ENCODE measurements at places on chromosomes 16 and 17.
A peak's percentile ranks its signal among the peaks of the same experiment; 100 is the strongest.

DNA sequence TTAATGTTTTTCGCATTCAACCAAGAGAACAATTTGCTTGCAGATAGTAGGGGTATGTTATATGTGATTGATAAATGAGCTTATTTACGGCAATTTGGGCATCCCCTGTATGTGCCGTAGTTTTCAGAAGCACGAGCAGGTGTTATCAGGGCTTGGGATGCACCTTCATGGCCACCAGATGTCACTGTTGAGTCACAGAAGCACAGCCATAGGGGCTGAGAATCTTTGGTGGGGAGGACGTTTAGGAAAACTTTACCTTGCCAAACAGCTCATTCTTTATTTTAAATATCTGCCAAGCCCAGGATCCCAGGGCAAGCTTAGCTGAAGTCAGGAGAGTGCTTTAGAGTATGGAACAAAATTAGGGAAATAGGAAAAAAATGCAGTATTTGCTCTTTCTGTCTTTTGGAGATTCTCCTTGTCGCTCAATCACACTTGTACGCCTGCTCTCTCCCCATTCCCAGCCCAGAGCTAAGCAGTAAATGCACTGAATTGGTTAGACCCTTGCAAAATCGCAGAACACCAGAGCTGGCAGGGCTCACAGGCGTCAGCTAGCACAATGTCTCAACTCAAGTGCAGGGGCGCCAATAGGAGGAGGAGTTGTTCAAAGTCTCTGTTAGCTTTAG lies 93.6 kb upstream of the MPHOSPH6 start:
- peak; percentile 17 for DNase-seq

GRCh38 chr17:3613124-3613523 lies 3.9 kb upstream of the TRPV1 start:
- no peak for DNase-seq

- DNase-seq, result no peak
Measured at GRCh38 chr16:69613378-69614154, 47.8 kb downstream of the NFAT5 start.

GRCh38 chr17:63998050-63998720 lies at the start of gene PRR29:
PRR29 (plus strand) TSS chr17:63998351; CDS start chr17:63998365, 14 bp downstream.
- peak; percentile 58 for DNase-seq

- no peak for DNase-seq
Measured at GRCh38 chr17:4146641-4147040, 3.6 kb downstream of the CYB5D2 start.

GRCh38 chr16:14307059-14307526 lies 236.0 kb downstream of the MRTFB start:
- no peak for DNase-seq

DNA sequence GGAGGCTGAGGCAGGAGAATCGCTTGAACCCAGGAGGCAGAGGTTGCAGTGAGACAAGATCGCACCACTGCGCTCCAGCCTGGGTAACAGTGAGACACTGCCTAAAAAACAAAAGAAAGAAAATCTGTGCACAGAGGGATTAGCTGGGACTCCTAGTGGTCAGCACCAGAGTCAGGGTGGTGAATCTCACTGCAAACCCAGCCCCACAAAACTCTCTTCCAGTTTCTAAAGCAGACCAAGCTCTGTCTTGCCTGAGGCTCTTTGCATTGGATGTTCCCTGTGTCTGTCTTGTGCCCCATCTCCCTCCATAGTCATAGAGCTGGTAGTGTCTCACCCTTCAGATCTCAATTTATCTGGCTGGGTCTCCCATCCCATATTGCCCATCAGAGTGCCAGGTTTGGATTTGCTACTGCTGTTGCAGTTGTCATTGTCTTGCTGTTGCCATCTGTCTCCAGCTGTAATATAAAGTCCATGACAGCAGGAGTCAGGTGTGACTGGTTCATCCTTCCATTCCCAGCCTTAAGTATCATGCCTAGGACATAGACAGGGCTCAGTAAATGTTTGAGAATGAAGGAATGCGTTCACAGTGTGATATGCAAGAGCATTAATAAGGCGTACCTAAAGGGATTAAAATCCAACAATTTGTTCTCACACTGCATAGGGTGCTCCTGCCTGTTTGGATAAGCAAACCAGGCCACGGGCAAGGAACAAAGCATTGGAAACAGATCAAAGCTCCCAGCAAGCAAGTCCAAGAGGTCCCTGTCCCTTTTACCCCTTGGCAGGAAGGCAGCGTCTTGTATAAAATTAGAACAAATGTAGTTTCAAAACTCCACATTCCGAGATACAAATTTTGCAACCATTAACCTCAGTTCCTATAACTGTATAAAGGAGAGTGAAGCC lies 614.6 kb upstream of the CDH5 start:
- DNase-seq, result no peak

- DNase-seq, result no peak
Measured at GRCh38 chr16:56387396-56387795, 37.9 kb downstream of the AMFR start.

- no peak for DNase-seq
Measured at GRCh38 chr17:40545660-40546059, 19.6 kb downstream of the CCR7 start.

- peak; percentile 31 for DNase-seq
Measured at GRCh38 chr17:38428112-38428642, at the start of gene ARHGAP23. ARHGAP23 (plus strand) TSS chr17:38428464; CDS start chr17:38428486, 22 bp downstream.

GRCh38 chr17:76196675-76197074 lies 43.6 kb downstream of the RNF157 start:
- no peak for DNase-seq

DNA sequence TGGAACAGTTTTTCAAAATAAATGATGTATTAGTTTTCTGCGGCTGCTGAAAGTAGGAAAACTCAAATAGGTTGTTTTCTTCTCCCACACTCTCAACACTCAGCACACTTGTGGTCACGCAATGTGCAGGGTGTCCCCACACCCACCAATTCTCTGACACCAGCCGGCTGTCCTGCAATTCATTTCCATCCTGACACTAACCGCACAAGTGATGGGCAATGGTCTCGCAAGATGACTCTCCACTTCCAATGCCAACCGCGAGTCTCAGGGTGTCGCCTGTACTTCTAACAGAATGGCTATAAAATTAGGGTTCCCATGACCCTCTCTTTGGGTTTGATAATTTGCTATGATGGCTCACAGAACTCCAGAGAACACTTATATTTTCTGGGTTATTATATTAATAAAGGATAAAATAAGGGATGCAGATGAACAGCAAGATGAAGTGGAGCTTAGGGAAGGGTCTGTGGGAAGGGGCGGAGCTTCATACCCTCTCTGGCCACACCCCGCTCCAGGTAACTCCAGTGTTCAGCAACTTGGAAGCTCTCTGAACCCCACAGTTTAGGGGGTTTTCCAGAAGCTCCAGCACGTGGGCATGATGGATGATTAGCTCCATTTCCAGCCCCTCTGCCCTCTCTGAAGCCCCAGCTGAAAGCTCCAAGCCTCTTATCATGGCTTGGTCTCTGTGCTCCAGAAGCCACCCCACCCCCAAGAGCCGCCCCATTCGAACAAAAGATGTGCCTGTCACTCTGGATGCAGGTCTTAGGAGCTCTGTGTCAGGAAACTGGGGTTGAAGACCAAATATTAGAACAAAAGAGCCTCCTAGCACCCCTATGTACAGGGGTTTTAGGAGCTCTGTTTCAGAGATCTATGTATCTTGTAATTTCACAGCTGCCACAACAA lies 19.8 kb downstream of the TAF1C start:
- peak; percentile 26 for DNase-seq

- DNase-seq, result no peak
Measured at GRCh38 chr16:12583237-12583897, 220.3 kb downstream of the CPPED1 start.

DNA sequence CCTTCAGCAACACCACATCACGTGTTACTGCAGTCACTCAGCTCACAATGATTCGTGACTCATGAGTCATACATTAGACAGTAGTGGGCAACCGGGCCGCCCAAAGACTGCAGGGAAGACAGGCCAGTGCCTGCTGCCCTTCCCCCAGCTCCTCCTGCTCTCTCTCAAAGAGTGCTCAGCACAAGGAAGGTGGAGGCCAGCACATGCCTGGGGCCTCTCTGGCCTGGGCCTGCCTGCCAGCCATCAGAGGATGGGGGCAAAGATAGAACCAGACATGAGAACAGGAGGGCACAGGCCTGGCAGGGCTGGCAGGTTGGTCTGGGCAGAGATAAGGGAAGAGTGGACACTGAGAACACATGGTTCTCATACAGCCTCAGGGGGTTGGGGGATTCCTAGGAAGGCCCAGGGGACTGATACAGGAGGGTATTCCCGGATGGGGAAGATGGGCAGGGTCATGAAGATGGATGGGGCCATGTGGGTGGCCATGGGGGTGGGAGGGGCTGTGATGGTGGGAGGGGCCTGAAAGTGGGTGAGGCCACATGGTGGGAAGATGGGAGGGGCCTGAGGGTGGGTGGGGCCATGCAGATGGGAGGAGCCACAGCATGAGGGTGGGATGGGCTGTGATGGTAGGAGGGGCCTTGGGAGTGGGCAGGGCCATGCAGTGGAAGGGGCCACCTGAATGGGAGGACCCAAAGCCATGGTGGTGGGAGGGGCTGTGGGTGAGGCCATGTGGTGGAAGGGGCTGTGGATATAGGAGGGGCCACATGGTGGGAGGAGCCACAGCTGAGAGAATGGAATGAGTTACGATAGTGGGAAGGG lies 29.0 kb downstream of the KATNB1 start:
- no peak for DNase-seq

DNA sequence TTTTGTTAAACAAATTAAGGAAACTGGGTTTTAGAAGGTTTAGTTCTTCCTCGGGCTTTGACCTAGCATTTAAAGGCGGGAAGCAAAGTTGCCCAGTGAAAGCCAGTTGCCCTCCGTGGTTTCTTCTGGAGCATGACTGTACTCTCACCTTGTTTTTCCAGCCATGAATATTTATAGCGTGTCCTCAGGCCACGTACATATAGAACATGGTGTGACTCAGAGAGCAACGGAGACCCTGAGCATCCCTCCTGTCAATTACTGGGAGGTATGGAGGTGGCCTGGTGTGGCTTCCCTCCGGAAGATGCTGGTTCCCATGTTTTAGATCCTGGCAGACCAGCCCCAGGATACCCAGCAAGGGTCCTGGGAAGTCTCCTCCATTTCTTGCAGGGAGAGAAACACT lies 48.4 kb downstream of the AKAP1 start:
- DNase-seq, result no peak

GRCh38 chr16:83924686-83925085 lies 25.8 kb downstream of the MLYCD start:
- no peak for DNase-seq

DNA sequence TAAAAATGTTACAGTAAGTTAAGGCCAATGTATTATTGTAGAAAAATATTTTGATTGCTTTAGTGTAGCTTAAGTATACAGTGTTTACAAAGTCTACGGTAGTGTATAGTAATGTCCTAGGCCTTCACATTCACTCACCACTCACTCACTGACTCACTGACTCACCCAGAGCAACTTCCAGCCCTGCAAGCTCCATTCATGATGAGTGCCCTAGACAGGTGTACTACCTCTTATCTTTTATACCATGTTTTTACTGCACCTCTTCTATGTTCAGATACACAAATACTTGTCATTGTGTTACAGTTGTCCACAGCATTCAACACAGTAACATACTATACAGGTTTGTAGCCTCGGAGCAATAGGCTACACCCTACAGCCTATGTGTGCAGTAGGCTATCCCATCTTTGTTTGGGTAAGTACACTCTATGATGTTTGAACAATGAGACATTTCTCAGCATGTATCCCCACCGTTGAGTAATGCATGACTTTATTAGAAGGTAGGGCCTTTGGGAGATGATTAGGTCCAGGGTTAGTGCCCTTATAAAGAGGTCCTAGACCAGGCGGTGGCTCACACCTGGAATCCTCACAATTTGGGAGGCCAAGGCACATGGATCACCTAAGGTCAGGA lies 117.8 kb downstream of the SLC39A11 start:
- DNase-seq, result no peak

DNA sequence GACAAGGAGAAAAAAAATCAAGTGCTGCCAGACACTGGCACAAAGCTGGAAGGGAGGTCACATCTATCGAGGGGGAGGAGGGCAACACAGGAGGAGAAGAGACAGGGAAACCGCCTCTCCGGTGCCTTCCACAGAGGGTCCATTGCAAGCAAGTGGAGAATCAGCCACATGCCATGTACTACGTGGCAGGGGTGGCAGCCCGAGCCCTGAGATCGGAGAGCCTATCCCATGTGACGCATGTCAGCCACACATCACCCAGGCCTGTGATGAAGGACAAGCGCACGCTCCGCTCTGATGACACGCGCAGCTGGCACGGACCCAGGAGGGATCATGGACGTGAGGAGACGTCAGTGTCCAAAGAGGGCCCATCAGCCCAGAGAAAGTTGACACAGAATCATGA lies 30.1 kb downstream of the ADCY9 start:
- DNase-seq, result no peak

DNA sequence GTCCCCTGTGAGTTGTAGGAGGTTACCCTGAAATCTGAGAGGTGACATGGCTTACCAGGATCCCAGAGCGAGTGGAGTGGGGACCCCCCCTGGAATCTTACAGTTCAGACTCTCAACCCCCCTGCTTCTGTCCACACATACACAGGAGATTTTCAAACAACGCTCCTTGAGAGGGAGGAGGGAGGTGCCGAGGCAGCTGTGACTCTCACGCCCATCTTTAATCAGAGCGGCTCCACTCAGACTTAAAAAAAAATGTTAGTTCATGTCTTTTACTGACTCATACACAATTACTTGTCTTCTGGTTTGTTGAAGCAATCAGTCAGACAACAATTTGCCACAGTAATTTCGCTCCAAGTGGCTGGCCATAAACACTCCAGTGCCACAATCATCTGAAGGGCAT lies 15.4 kb upstream of the TMEM220 start:
- no peak for DNase-seq

DNA sequence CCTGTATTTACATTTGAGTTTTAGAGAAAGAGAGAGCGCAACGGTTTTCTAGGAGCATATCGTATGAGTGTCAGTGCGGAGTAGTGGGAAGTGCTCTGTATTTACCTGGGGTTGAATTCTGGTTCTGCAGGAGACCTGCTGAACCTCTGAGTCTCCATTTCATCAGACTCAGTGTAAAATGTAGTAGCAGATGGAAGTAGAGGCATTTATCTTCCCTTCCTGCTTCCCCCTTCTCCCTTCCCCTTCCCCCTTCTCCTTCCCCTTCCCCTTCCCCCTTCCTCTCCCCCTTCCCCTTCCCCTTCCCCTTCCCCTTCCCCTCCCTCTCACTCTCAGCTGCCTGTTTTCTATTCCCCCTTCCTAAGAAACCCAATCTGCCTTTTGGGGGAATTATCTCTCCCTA lies 426.9 kb downstream of the NPIPA7 start:
- no peak for DNase-seq

DNA sequence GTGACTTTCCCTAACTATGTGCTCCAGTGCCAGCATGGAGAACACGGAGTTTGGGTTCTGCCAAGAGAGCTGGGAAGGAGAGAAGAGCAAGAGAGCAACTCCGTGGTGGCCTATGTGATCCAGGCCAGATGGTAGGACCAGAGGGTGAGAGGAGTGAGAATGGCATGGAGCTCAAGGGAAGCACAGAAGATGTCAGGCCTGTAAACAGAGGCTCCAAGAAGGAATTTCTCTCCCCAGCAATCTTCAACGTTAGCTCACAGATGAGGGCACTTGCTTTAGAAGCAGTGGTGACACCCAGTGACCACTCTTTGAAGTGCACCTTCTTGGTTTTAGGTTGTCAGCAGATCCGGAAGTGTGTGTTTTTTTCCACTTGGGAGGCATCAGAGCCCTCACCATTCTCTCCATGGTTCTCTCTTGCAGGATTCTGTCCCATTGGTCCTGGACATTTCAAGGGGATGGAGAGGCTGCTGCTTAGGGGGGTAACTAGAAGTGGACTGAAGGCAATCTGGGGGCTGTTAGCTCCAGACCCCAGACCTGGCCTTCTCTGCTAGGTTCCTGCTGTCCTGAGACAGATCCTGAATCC lies 18.1 kb upstream of the TMEM98 start:
- DNase-seq, result peak; percentile 65

- DNase-seq, result no peak
Measured at GRCh38 chr16:67157892-67158635, 1.6 kb downstream of the TRADD start.

Data from T-helper 2 cell treated with Interferon-gamma antibody and Interleukin-4, amounts not matched to agents 5 μg/mL and 100 μg/mL, for 36 hours (primary cell).